ENCODE measurements at places on chromosomes 11 and 22.
A peak's percentile ranks its signal among the peaks of the same experiment; 100 is the strongest.

DNA sequence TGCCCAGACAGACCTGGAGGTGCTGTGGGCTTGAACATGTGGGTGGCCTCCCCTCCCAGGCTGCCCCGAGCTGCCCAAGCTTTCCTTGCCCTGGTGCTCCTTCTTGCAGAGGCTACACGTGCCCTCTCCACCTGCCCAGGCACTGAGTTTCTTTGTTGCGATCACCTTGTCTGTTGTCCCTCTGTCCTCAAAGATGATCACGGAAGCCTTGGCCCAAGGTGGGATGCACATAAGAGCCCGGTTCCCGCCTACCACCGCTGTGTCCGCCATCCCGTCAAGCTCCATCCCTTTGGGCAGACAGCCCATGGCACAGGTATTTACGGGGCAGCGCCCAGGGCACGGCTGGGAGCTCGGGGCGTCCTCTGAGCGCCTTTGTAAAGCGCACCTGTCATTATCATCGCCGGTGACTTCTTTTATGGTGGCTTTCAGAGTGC is 67.5 kb downstream of the MED15 start:
- DNase-seq: no peak

DNA sequence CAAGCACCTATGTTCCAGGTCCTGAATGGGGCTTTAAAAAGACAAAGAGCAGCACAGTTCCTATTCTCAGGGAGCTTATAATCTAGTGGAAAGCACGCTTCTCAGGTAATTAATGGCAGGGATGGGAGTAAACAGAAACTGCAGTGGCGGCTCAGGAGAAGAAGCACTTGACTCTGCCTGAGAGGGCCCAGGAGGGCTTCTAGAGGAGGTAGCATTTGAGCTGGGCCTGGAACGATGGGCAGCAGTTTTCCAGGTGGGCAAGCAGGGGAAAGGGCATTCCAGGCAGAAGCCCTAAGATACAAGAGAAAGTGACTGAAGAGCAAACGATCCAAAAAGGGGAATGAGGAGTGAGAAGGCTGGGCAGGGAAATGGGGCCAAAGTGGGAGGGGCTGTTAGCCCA is 37.1 kb upstream of the CHST1 start:
- DNase-seq: no peak

- DNase-seq: no peak
Observed at GRCh38 chr11:129854232-129854805, 38.7 kb downstream of the TMEM45B start.

DNA sequence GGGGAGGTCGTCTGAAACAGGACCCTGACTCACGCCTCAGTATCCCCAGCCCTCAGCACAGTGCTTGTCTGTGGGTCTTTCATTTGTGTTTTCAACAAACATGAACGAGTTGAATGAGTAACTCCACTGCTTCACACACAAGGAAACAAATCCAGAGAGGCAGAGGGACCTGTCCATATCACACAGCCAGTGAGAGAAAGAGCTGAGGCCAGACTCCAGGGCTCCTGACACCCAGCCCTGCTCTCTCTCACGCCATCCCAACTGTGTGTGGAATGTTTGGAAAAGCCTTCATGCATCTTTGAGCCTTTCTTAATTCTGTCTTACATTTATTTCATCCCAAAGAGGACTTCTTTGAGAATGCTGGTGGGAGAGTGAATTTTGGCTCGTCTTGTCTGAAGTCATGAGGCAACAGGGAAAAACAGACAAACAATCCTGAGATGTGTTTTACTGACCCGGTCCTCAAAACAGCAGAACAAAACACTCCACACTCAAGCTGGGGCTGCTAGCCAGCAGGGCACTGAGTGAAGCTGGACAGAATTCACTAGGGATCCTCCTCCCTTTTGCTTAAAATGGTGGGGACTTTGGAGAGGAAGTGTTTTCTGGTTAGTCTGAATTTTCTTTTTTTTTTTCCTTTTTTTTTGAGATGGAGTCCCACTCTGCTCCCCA is 19.7 kb upstream of the ALG8 start:
- no peak for DNase-seq

- DNase-seq: no peak
Observed at GRCh38 chr11:112902361-112903011, 58.7 kb upstream of the NCAM1 start.

- peak; percentile 17 for DNase-seq
Observed at GRCh38 chr11:27282806-27283205, 80.2 kb downstream of the CCDC34 start.

- DNase-seq: no peak
Observed at GRCh38 chr22:33565580-33565995, 354.7 kb downstream of the LARGE1 start.

GRCh38 chr11:121435132-121435531 is 17.0 kb upstream of the SORL1 start:
- DNase-seq: no peak

DNA sequence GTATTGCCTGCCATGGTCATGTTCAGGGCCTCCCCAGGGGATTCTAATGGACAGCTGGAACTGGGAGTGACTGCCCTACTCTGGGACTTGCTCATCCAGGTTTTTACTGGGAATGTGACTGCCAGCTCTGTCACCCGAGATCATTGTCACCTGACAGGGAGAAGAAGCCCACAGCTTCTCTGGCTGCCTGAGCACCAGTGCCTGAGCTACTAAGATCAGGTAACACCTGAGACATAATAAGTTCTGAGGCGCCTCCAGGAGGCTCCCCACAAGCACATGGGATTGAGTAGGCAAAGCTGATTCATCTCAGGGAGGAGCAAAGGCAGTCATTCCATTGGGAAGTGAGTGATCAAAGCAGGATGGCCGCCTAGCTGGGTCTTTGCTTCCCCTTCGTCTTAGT is 84.2 kb upstream of the GALNT18 start:
- DNase-seq: no peak

- no peak for DNase-seq
Observed at GRCh38 chr22:37232140-37232998, 11.7 kb downstream of the RAC2 start.

DNA sequence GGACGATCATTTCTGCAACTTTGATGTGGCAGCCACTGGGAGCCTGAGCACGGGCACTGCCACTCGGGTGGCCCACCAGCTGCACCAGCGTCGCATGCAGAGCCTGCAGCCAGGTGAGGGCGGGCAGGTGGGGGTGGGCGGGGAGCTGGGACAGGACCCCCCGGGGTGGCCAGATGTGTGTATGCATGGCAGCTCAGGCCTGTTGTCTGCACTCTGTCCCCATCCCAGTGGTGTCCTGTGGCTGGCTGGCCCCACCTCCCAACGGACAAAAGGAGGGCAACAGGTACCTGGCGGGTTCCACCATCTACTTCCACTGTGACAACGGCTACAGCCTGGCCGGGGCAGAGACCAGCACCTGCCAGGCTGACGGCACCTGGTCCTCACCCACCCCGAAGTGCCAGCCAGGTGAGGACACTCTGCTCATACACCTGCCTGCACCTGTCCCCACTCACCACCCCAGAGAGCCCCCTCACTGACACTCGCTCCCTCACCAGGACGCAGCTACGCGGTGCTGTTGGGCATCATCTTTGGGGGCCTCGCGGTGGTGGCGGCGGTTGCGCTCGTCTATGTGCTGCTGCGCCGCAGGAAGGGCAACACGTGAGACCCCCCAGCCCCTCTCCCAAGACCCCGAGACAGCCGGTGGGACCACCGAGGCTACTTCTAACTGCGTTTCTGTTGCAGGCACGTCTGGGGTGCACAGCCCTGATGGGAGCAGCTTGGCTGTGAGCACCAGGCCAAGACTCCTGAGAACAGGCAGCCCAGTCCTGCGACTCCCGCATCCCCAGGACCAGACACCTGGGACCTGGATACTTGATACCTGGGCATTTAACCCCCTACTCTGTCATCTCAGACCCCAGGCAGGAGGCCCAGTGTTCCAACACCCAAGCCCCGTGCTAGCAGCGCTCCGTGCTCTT is 6.7 kb downstream of the SUSD2 start:
- DNase-seq: no peak

DNA sequence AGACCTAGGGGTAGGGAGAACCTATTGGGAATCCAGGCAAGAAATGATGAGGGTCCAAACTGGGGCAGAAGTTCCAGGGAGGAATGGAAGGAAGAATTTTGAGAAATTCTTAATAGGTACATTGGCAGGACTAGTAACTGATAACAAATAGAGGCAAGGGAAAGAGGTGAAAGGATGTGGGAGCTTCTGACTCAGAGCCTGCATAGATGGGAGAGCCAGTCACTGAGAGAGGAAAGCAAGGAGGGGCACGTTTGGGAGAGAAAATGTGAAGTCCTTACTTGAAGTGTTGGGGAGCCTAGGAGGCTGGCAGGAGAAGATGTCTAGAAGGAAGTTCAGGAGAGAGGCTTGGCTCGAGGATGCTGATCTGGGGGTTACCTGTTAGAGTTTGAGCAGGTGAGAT is 104.6 kb upstream of the NCAM1 start:
- DNase-seq: no peak

- DNase-seq: no peak
Observed at GRCh38 chr11:409600-410483, 5.0 kb downstream of the SIGIRR start.

GRCh38 chr11:115497303-115497702 is 6.9 kb downstream of the CADM1 start:
- DNase-seq: no peak

- peak; percentile 87 for DNase-seq
Observed at GRCh38 chr11:119666463-119667131, 62.4 kb downstream of the NECTIN1 start.

DNA sequence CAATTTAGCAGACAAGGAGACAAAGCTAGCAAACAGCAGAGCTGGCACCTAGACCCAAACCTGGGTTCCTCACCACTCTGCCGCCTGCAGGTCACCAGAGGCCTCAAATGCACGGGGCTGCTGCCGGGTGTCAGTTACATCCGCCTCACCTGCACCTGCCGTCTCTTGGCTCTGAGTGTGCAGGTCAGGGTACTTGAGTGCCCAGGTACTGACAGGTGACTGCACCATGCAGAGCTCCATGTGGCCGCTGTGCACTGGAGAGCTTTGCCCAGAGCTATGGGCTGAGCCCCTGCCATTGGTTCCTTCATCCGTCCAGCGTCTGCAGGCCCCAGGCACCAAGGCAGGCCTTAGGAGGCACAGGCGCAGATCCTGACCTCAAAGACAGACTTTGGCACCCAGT is 35.0 kb downstream of the PDGFB start:
- no peak for DNase-seq

DNA sequence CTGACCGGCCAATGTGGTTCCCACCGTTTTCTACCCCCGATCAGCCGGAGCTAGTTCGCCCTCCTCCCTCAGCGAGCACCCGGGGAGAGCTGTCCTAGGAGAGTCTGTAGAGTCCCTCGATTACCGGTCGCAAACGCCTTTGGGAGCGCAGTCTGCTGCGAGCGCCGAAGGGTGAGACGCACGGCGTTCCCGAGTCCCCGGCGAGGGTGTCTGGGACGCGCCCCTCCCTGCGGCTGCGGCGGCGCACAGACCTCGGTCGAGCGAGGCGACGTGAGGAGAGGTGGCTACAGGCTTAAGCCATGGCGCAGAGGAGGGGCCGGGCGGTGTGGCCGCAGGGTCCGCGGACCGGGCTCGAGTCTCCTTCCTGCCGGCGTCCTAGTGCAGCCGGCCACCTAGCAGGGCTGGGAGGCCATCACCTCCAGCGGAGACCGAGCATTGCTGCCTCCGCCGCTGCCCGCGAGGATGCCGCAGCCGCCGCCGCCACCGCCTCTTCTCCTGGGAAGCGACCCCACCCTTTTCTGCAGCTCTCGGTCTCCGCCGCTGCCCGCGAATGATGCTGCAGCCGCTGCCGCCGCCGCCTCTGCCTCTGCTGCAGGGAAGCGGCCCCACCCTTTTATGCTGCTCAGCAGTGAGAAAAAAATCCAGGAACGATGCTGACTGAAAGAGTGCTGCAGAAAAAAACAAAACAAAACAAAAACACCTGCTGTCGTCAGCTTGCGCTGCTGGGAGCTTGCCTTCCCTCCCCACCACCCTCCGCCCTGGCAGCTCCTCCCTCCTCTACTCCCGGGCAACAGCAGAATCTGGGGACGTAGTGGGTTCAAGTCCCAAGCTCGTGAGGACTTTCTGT is at the start of gene MAP6:
Gene MAP6 (minus strand): TSS at position 588 of the 847 bp plus-strand sequence. CDS start 669 bp downstream, outside the sequence.
- peak; percentile 67 for DNase-seq

DNA sequence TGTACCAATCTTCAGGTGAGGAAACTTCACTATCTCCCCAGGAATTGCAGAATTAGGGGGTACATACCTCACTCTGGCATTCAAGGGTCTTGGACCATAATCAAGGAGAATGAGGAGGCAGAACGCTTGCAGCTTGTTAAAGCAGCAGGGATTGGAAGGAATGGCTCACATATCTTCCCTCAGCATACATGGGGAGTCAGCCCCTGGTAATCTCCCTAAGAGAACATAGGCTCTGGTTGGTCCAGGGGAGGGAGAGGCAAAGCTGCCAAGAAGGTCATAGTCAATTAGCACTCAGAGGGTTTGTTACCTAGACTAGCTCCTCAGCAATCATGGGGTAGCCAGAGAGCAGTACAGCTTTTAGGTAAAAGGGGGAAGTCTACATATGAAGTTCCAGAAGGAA is 256.8 kb downstream of the INSC start:
- no peak for DNase-seq

GRCh38 chr22:38021206-38021605 is 36.0 kb upstream of the PICK1 start:
- DNase-seq: no peak

- no peak for DNase-seq
Observed at GRCh38 chr22:23786261-23786710, 480 bp upstream of the SMARCB1 start.

DNA sequence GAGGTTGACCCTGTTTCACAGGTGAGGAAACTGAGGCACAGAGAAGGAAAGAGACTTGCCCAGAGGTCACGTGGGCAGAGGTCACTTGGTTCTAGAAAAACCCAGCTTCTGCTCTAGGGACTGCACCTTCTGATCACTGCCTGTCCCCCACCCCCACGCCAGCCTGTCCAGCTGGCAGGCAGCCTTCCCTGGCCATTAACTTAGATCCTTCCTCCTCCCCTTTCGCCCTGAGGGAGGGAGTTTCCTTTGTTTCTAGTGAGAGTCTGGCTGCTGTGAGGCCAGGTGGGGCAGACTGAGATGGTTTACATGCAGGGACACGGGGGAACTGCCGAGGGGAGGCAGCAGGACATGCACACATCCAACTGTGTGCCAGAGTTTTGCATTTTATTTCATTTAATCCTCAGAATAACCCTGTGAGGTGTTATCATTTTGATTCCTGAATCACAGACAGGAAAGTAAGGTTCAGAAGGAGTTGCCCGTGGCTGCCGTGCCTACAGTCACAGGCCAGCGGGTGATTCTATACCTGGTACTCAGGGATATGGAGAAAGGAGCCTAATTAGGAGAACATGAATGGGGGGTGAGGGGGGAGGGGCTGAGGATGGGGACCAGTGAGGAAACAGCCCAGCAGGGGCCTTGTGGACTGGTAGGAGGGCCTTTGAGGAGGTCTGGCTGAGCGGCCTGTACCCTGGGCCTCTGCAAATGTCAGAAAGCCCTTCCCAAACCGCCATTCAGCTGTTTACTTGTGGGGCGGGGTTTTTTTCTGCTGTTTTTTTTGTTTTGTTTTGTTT is 3.4 kb downstream of the FAM83F start:
- no peak for DNase-seq
